ENCODE measurements at places on chromosomes 5 and 9.

DNA sequence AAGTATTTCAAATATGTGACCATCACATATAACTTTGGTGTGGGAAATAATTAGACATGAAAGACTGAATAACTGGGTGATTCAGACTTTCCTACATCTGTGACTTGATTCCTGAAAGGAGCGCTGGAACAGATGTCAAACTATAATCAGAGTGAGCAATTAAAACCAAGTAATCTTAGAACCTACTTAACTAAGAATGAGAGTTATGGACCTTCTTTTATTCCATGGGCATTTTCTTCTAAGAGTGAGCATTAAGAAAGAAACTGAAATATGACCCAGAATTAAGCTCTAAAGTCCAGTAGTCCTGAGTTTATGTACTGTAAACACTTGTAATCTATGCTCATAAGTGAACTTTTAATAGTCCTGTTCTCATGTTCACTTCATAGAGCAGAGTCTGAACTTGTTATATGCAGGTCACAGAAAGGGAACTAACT is 68.4 kb downstream of the PAM start:
- H3K4me1 ChIP-seq: no peaks in the 10 kb centered on the region
- no peak overlapping the region for H3K4me3 ChIP-seq
- DNase-seq: no peak
- no peak overlapping the region for H3K27ac ChIP-seq
- no peaks in the 10 kb centered on the region for H3K27me3 ChIP-seq

DNA sequence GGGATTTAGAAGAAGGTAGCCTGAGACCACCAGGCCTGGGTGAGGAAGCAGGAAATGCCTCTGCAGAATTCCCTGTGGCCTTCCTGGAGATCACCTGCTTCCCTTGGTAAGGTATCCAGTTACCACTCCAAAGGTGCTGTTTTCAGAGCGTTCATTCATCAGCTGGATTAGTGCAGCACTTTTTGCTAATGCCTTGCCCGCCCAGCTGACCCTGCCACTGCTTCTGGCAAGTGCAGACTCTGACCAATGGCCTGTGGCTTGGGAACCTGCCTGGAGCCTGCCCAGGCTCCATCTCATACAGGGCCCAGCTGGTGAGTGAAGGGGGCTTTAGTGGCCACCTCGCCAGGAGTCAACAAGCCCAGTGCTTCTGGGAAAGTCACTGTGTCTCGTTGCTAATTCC is 48.6 kb downstream of the FOXI1 start:
- H3K4me1 ChIP-seq: no peaks in the 10 kb centered on the region
- H3K36me3 ChIP-seq: no peaks in the 10 kb centered on the region
- no peak overlapping the region for H3K4me3 ChIP-seq
- H3K27me3 ChIP-seq: no peaks in the 10 kb centered on the region
- DNase-seq: no peak

- no peak overlapping the region for H3K4me3 ChIP-seq
- peaks cover 13% of the 10 kb centered on the region for H3K36me3 ChIP-seq
- no peaks in the 10 kb centered on the region for H3K4me1 ChIP-seq
- H3K27ac ChIP-seq: no peak overlapping the region
- no peaks in the 10 kb centered on the region for H3K27me3 ChIP-seq
These were observed 105.5 kb downstream of the PDE6A start for GRCh38 chr5:149838881-149839739.

GRCh38 chr5:175427762-175428161 is 16.2 kb downstream of the DRD1 start:
- DNase-seq: no peak
- H3K4me1 ChIP-seq: no peaks in the 10 kb centered on the region
- no peaks in the 10 kb centered on the region for H3K27me3 ChIP-seq
- no peak overlapping the region for H3K27ac ChIP-seq
- no peak overlapping the region for H3K4me3 ChIP-seq

DNA sequence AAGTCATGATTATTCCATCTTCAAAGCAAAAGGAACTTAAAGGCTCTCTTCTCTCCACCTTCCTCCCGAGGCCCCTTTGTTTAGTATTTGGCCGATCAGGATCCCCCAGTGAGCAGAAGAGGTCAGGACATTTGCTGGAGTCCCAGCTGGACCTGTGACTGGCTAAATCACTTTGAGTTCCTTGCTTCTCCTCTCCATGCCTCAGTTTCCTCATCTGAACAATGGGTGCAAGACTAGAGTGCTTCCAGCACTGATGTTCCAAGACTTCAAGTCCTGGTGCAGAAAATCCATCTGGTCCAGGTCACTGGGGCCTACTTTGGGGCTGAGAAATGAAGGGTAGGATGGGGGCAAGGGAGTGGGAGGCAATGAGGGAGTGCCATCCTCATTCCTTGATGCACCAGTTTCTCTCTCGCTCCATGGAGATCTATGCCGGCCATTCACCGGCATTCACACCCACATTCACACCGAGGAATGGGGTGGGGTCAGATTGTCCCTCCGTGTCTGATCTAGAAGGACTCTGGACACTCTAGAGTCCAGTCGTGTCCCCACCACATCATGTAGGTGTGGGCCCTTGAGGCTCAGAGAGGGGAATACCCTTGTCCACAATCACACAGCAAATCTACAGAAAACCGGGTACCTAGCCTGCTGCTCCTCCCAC is 38.7 kb upstream of the IL17B start:
- no peaks in the 10 kb centered on the region for H3K36me3 ChIP-seq
- no peak for DNase-seq
- no peaks in the 10 kb centered on the region for H3K4me1 ChIP-seq

DNA sequence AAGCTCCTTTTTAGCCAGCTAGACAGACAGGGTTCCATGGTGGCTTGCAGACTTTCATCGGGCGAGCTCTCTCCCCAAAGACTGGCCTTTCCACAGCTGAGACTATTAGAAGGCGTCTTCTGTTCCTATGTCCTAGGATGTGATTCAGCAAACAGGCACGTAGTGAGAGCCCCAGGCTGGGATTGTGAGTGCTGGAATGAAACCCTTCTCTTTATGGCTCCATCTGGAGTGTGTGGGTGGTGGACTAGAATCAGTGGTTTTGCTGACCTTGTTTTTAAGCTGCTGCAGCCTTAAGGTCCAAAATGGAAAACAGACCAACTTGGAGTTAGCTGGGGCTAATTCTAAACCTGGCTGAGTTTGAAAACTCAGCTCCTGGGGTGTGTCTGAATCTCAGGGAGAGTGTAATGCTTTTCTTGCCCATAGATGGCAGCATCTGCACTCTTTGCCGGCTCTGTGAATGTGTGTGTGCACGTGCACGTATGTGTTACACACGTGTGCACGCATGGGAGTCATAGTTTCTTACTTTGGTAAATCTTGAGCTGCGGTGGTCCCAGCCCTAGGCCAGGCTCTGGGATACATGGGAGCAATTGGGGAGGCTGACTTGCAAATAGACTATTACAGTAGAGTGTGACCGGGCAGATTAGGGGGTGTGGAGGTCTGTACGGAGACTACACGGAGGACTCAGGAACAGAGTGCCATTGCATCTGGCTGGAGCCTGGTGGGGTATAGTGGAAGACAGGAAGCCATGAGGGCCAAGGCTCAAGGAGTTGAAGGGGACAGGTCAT is 10.7 kb downstream of the GSN start:
- DNase-seq: peak; percentile 62
- H3K4me3 ChIP-seq: no peak overlapping the region
- peaks cover 20% of the 10 kb centered on the region for H3K4me1 ChIP-seq
- H3K36me3 ChIP-seq: no peaks in the 10 kb centered on the region
- H3K27me3 ChIP-seq: no peaks in the 10 kb centered on the region

GRCh38 chr5:173581408-173582215 is 34.8 kb downstream of the BOD1 start:
- no peaks in the 10 kb centered on the region for H3K27me3 ChIP-seq
- H3K27ac ChIP-seq: no peak overlapping the region
- H3K36me3 ChIP-seq: no peaks in the 10 kb centered on the region
- peak; percentile 38 for DNase-seq

- H3K4me3 ChIP-seq: peak overlapping the region; percentile 93
- no peaks in the 10 kb centered on the region for H3K36me3 ChIP-seq
- no peak for DNase-seq
- no peaks in the 10 kb centered on the region for H3K27me3 ChIP-seq
- peaks cover 31% of the 10 kb centered on the region for H3K4me1 ChIP-seq
- H3K27ac ChIP-seq: peak overlapping the region; percentile 89
These were observed 427 bp downstream of the RBM27 start for GRCh38 chr5:146203872-146204192.

DNA sequence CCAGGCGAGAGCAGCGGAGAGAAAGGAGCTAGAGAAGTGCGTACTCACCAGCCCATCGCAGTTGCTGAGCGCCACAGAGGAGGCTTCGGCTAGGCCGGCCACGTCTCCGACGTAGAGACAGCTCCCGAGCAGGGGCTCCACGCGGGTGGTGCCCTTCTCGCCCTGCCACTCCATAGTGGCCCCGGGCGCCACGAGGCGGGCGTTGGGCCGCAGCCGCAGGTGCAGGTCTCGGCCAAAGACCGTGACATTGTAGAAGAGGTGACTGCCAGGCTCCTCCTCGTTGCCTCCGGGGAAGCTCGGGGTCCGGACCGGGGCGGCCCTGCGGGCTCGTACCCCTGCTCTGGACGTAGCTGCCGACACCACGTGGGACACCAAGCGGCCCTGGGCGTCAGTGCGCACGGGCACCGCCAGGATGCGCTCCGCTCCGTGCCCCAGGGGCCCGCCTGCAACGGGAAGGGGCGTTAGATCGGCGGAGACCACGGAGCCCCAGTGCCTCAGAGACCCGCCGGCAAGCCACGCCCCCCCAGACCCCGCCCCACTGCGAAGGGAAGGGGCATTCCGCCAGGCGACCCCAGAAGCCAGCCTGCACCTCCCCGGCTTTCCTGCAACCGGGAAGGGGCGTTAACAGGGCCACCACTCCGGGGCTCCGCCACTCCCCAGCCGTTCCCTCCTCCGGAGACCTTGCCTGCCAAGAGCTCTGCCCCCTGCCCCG is 1.4 kb downstream of the ADAMTS2 start:
- H3K27ac ChIP-seq: no peak overlapping the region
- no peak for DNase-seq
- no peaks in the 10 kb centered on the region for H3K36me3 ChIP-seq
- H3K4me3 ChIP-seq: no peak overlapping the region

- H3K27me3 ChIP-seq: no peaks in the 10 kb centered on the region
- DNase-seq: no peak
- no peaks in the 10 kb centered on the region for H3K4me1 ChIP-seq
- no peak overlapping the region for H3K4me3 ChIP-seq
- no peak overlapping the region for H3K27ac ChIP-seq
These were observed 77.0 kb downstream of the FGF18 start for GRCh38 chr5:171496456-171496855.

DNA sequence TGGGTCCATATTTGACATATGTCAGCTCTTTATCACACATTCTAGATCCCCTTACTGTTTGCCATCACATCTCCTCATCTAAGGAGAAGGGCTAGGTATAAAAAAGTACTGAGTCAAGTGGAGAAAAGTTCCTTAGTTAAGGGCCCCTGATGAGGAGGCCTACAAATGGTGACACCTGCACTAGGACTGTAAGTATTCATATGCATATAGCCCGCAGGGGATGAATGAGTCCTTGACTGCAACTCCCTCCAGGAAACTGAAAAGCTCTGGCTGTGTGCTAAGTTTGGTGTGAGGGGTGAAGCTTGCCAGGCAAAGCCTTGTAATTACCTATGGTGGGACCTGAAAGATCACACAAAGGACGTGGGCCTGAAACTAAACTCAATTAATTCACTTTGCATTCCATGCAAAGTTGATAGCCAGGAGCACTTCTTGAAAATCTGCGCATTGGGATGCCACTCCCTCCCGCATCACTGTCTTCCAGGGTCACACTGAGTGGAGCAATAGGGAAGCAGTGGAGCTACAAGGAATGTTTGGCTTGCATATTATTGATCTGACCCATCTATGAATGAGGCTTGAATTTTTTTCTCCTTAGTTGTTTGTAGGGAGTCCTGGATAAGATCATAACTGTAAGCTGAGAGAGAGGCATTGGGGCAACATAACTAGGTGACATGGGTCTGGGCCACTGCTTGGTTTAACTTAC is 11.9 kb upstream of the EQTN start:
- H3K4me3 ChIP-seq: no peak overlapping the region
- no peaks in the 10 kb centered on the region for H3K36me3 ChIP-seq
- H3K4me1 ChIP-seq: no peaks in the 10 kb centered on the region

DNA sequence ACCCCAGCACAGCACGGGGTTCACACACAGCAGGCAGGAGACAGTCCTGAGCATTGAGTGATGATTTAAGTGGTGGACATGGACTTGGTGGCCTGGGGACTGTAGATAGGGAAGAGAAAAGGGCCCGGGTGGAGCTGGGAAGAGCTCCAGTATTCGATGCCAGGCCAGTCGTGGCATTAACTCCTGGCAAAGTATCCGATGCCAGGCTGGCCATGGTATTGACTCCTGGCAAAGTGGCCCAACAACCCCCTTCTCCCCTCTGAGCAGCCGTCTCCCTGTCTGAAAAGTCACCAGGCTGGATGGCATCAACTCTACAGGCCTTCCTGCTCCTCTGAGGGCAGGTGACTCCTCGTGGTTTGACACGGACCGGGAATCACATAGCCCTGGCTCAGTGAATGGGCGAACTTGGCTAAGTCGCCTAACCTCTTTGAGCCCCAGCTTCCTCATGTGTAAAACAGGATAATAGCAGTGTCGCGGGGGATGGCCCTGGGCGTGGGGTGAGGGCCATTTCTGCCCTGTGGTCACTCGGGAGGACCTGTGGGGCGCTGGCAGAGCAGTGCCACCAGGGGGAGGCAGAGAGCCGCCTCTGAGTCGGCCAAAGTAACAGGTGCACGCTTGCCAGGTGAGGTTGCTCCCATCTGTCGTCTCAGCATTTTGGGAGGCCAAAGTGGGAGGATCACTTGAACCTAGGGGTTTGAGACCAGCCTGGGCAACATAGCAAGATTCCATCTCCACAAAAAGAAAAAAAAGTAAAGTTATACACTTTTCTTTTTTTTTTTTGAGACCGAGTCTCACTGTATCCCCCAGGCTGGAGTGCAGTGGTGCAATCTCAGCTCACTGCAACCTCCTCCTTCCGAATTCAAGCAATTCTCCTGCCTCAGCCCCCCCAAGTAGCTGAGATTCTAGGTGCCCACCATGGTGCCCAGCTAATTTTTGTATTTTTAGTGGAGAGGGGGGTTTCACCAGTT is 5.7 kb upstream of the SEC16A start:
- peaks cover 4% of the 10 kb centered on the region for H3K27me3 ChIP-seq
- peaks cover 14% of the 10 kb centered on the region for H3K4me1 ChIP-seq
- H3K36me3 ChIP-seq: no peaks in the 10 kb centered on the region
- DNase-seq: peak; percentile 81
- H3K27ac ChIP-seq: no peak overlapping the region

DNA sequence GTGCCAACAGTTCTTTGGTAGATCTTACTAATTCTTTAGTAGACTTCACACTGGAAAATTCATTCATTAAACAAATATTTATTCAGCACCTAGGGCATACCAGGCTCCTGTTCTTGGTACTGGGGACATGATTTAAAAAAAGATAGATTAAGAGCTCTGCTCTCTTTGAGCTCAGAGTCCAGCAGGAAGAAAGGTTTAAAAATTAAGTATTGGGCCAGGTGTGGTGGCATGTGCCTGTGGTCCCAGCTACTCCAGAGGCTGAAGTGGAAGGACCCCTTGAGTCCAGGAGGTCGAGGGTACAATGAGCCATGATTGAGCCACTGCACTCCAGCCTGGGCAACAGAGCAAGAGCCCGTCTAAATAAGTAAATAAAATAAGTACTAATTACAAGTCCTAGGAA is 41.4 kb downstream of the ENC1 start:
- no peaks in the 10 kb centered on the region for H3K36me3 ChIP-seq
- no peak overlapping the region for H3K4me3 ChIP-seq
- no peak for DNase-seq
- no peaks in the 10 kb centered on the region for H3K4me1 ChIP-seq
- no peaks in the 10 kb centered on the region for H3K27me3 ChIP-seq

GRCh38 chr9:97640325-97640724 is 6.7 kb downstream of the NCBP1 start:
- no peak for DNase-seq
- no peaks in the 10 kb centered on the region for H3K27me3 ChIP-seq
- no peak overlapping the region for H3K4me3 ChIP-seq
- H3K4me1 ChIP-seq: peaks cover 12% of the 10 kb centered on the region
